ENCODE measurements at places on chromosomes 6 and 20.
A peak's percentile ranks its signal among the peaks of the same experiment; 100 is the strongest.

DNA sequence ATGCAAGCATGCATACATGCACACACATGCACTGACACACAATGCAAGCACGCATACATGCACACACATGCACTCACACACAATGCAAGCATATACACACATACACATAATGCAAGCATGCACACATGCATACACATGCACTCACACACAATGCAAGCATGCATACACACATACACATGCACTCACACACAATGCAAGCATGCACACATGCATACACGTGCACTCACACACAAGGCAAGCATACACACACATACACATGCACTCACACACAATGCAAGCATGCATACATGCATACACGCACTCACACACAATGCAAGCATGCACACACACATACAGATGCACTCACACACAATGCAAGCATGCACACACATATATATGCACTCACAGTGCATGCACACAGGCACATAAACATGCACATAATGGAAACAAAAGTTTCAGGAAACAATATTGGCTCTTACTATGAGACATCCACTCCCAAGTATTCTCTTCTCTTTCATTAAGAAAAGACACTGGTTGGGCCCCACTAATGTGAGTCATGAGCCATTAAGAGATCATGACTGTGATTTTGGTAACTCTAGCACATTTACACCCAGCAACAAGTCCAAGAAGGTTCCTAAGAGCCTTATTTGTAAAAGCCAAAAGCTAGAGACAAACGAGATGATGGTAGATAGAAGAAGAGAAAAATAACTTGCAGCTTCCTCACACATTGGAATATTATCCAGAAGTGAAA is 22.2 kb downstream of the APCDD1L start:
- DNase-seq, result no peak

DNA sequence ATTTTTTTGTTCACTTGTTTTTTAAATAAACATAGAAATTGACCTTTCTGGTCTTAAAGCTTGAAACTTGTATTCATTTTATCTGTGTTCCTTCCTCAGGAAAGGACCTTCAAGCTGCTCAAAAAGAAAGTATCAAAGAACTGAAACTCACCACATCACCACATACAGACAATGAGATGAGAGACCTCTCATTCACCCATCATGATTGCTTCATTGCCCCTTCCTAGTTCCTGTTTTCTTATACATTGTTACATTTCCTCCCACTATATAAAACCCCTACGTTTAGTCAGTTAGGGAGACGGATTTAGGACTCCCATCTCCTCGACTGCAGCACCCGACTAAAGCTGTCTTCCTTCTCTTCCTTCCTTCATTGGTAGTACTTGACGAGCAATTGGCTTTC is 180.5 kb upstream of the OPRM1 start:
- no peak for DNase-seq

- DNase-seq, result no peak
Observed at GRCh38 chr6:42141603-42142117, 760 bp downstream of the C6orf132 start.

DNA sequence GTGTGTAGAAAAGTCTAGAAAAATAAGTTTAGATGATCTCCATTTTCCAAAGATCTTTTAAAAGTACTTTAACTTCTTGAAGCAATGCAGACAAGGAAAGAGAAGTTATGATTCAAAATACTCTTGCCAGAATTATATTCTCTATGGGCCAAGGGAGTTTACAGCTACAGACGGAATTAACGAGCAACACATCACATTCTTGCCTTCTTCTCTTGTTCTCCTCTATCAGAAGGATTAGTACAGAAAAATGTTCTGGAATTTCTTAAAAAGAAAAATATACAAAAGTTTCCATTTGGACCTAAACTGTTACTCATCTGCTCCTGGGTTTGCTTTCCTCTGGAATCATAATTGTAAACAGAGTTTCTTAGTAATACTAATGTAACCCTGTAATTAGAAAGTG is 284.7 kb upstream of the HSF2 start:
- no peak for DNase-seq

GRCh38 chr20:58184984-58185383 is 43.5 kb downstream of the ANKRD60 start:
- DNase-seq, result no peak

DNA sequence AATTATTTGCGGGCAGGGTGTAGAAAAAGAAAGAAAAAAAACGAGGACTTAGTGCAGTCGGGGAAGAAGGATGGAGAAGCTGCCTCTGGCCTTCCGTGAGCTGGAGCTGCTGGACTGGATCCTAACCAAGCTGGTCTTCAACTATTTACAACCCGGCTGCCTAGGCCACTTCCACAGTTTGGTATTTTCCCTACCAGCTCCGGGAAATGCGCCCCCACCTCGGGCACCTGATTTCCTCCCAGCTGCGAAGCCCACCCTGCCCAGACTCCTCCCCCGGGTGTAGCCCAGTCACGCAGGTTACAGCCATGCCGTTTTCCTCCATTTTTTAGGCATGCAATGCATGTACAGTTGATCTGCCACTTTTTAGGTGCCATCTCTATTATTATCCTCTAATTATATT is 21.2 kb downstream of the THEMIS start:
- DNase-seq, result no peak

- DNase-seq, result no peak
Observed at GRCh38 chr6:124099520-124099919, 295.9 kb downstream of the NKAIN2 start.

GRCh38 chr20:4491643-4492042 is 230.1 kb upstream of the PRND start:
- no peak for DNase-seq

GRCh38 chr6:133610227-133610840 is 278.6 kb upstream of the TCF21 start:
- DNase-seq, result no peak

GRCh38 chr6:126947070-126947469 is 171.4 kb upstream of the RSPO3 start:
- DNase-seq, result no peak

DNA sequence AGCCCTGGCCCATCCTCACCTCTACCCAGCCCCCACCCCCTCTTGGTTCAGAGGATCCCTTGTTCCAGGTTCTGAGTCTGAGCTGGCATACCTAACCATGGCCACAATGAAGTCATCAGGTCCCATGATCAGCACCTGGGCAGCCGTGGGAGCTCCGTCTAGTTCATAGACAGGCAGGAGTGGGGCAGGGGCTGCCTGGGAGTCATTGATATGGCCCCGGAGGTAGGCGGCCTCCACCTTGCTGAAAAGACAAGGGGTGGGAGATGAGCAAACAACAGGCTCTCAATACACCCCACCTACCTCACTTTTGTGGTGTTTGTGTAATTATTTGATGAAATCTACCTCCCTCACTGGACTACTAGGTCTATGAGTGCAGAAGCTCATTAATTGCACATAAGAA is 20.4 kb downstream of the GGT7 start:
- no peak for DNase-seq

- DNase-seq, result no peak
Observed at GRCh38 chr6:167442796-167443680, 118.2 kb downstream of the TTLL2 start.

- no peak for DNase-seq
Observed at GRCh38 chr20:51354769-51355319, 187.7 kb downstream of the NFATC2 start.

DNA sequence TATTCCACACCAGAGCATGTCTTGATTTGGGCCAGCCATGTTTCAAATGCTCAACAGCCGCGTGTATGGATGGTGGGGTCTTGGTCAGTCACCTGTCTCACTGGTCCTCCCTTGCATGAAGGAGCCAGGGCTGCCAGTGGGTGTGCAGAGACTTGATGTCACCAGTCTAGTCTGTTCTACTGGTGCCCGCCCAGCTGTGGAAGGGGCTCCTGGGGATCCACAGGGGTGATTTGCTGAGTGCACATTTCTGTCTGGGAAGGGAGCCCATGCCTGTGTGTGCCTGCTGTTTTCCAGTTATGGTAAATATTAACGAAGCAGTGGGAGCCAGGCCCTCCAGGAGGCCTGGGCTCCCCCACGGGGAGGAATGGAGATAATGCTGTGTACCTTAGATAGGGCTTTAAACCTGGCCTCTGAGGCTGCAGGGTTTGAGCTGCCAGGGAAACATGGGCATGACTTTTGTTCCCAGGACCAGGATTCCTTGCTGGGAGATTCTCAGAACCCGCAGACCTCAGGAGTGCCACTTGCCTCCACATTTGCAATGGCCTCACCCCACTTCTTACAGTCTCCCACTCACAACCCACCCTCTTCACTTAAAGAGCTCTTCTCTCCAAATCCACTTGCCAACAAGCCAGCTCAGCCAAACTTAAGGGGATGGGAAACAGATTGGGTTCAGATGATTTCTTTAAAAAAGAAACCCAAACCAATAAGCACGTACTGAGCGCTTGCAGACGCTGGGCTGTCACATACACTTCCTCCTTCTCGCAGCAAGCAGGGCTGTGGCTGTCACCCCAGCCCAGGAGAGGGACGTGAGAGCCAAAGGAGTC is 54.1 kb downstream of the VEGFA start:
- no peak for DNase-seq

DNA sequence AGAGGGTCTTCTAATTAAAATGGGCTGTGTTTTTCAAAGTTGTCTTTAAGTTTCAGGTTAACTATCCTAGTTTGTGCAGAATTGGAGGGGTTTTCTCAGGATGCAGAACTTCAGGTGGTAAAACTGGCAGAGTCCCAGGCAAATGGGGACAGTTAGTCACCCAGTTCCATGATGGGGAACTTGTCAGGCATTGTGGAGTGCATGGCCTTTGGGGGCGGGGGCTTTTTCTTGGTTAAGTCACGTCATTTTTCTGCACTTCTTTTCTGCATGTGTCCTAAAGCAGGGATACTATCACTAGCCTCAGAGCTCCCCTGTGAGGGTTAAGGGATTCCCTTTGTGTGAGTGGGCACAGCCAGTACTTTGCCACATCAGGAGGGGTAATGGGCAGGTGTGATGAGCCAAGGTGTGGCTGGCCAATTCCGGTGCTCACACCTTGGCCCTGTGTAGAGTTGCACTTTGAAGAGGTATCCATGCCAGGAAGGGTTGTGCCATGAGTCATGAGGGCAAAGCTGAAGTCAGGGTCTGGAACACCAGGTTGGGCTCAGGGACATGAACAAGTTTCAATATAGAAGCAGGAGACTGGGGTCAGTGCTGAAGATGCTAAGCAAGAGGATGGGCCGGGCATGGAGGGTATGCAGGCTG is 126.0 kb upstream of the RREB1 start:
- DNase-seq, result no peak

- no peak for DNase-seq
Observed at GRCh38 chr6:33558801-33559200, 21.3 kb downstream of the BAK1 start.

DNA sequence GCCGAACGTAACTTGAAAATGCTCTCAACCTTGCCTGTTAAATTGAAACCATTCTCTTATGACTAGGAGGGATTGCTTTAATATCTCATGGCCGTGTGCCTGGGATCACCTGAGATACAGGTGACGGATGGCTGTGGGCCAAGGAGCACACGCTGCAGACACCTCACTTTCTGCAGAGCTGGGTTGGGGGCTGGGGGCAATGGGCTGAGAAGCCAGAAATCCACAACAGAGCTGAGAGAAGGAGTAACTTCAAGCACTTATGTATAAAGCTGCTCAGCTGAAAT is 170.9 kb downstream of the DTNBP1 start:
- DNase-seq, result no peak

- DNase-seq, result no peak
Observed at GRCh38 chr6:1311400-1312202, at the start of gene FOXQ1. FOXQ1 (plus strand) TSS chr6:1312098; CDS start chr6:1312705, 607 bp downstream.

GRCh38 chr6:114315831-114316595 is 26.8 kb downstream of the HS3ST5 start:
- DNase-seq, result no peak

DNA sequence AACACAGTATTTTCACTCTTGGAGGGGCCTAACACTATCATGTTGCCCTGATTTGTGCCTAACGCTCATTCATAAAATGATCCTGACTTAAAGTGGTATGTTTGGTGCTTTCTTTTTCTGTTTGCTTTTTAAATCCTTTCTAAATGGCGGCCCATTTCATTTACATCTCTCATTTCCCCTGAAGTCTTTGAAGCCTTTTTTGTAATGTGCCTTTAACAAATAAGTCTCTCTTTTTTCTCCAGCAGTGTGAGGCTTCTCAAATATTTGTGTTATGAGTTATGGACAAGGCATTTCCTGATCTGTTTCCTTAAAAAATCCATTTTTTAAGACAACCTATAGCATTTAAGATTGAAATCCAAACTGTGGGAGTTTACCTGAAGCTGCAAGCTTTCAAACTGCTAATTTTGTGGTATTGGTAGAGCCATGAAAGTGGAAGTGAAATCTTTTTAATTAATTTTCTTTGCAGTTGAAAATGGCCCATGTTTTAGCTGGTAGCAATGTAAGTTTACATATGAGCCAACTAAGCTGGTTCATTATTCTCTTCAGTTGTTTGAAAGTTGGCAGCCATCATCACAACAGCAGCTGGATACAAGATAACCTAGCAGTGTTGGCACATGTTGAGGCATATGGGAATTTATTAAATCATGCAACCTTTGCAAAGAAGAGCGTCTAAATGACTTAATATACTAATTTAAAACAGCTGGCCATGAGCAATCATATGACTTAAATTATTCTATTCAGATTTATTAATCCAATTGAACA is 469.7 kb downstream of the CDKAL1 start:
- no peak for DNase-seq

- no peak for DNase-seq
Observed at GRCh38 chr6:6844530-6844929, 256.0 kb downstream of the LY86 start.

DNA sequence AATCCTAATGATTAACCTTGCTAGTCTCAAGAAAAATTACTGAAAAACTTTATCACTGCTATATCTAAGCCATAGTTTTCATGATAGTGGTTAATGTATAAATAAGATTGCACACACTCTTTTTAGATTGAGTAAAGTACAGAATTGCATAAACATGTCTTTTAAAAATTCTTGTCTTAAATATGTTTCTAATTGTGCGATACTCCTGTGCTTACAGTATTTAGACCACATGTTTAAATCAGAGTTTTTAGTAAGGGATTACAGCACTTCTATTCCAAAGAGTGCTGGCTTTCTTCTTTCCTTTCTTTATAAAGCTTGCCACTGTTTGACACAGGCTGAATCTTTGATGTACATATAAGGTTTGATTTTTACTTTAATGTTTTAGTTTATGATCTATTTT is 36.8 kb upstream of the RGS17 start:
- no peak for DNase-seq

- DNase-seq, result no peak
Observed at GRCh38 chr6:120620900-120621299, 713.4 kb downstream of the TBC1D32 start.

GRCh38 chr6:13165502-13166172 is 162.7 kb downstream of the TBC1D7 start:
- no peak for DNase-seq

DNA sequence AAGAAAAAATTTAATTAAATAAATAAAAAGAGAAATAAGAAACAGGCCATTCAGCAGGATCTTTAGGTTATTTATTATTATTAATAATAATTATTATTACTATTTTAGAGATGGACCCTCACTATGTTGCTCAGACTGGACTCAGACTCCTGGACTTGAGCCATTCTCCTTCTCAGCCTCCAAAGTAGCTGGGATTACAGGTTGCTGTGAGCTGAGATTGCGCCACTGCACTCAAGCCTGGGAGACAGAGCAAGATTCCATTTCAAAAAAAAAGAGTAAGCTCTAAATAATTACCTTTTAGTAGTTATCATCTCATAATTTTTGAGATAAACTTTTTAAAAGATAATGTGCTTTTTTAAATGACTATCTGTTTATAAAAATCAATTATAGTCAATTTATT is 1102.8 kb upstream of the GJE1 start:
- DNase-seq, result no peak

- DNase-seq, result peak; percentile 39
Observed at GRCh38 chr6:116633685-116634084, 17.4 kb downstream of the RSPH4A start.

GRCh38 chr20:39632176-39632575 is 670.0 kb downstream of the DHX35 start:
- no peak for DNase-seq

Data from NCI-H510A (cell line).